Breast epithelium (tissue), 4 donors: ENCODE measurements at places on chromosomes 6 and 20. TPM values are rescaled to one million over a fixed set of nuclear protein-coding genes. Genes with fewer than 3 reads are reported as not detected.

ASIP gene
- total RNA-seq: not detected

HUS1B gene
- total RNA-seq: 3.2 TPM

NOX3 gene
- not detected for total RNA-seq

THBD gene
- total RNA-seq: 22.6 TPM

CCDC170 gene
- 9.4 TPM for total RNA-seq
